ENCODE measurements at places on chromosomes 12 and 14. TPM values are rescaled to one million over a fixed set of nuclear protein-coding genes. Genes with fewer than 3 reads are reported as not detected.

CAPZA3 gene
- total RNA-seq: not detected

VWF gene
- 285 TPM for total RNA-seq

KRT75 gene
- not detected for total RNA-seq

PPP1R36 gene
- total RNA-seq: 3.1 TPM

DNA sequence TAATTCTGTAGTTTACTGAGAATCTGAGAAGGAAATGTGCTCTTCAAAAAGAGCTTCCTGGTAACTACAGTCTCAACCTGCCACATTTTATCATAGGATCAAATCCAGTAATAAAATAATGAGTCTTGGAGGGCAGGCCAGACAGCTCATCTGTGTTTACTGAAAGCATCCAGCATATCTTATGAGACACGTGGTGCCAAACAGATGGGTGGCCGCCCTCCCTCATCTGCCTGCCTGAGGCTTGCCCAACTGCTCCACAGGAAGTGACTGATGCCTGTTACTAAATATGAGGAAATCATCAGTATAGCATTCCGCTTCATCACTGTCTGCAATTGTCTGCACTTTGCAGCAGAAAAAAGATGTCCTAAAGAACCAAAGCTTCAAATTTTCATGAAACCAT, 13.5 kb downstream of the DHRS7 start:
- no peak overlapping the region for H3K4me3 ChIP-seq
- no peaks in the 10 kb centered on the region for H3K27me3 ChIP-seq

- H3K27ac ChIP-seq: no peak overlapping the region
- H3K4me3 ChIP-seq: no peak overlapping the region
- H3K4me1 ChIP-seq: no peaks in the 10 kb centered on the region
- no peaks in the 10 kb centered on the region for H3K27me3 ChIP-seq
Observed at GRCh38 chr14:101927859-101928258, 36.5 kb upstream of the DYNC1H1 start.

GRCh38 chr14:60514741-60515491, 6.0 kb downstream of the SIX6 start:
- peaks cover 4% of the 10 kb centered on the region for H3K4me1 ChIP-seq
- DNase-seq: peak; percentile 69
- no peak overlapping the region for H3K4me3 ChIP-seq
- peaks cover 7% of the 10 kb centered on the region for H3K27me3 ChIP-seq
- H3K27ac ChIP-seq: no peak overlapping the region

Data from lung (tissue), 17 donors.